Non-pigmented ciliary epithelial cell (primary cell): ENCODE measurements at places on chromosomes 11 and 22.

GRCh38 chr22:42332089-42332488, 61.6 kb upstream of the TCF20 start:
- no peak for DNase-seq

- DNase-seq, result peak; percentile 45
These were observed 10.5 kb upstream of the MFNG start for GRCh38 chr22:37496651-37497050.

DNA sequence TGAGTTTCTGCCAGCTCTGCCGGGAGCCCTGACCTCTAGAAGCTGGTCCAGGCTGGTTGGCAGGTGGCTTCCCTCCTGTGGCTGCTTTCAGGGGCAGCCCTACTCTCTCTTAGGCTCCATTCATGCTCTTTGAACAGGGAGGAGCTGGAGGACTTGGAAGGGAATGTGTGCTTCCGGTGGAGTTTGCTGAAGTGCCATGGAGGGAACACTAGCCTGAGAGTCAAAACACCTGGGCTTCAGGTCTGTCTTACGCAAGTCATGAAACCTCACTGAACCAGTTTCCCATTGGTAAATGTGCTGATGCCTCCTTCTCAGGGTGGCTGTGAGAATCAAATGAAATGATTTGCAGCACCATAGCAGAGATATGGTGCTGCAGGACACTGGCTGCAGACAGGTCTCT, 224.5 kb downstream of the KIRREL3 start:
- DNase-seq, result no peak

DNA sequence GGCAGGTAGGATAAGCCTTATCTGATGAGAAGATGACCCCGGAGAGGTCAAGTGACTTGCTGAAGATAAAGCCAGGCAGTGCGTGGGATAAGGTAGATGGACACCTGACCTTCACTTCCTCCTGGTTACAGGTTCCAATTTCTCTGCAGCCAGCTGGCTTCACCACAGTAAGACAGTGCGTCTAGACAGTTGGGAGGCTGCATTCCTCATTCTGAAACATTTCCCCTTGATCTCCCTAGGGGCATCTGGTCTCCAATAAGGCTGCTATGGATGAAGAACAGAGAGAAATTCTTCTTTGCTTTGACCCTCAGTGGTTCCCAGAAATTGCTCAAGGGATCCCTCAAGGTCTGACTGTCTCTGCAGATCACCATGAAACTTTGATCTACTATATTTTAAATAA, 211.3 kb downstream of the MYO18B start:
- no peak for DNase-seq

DNA sequence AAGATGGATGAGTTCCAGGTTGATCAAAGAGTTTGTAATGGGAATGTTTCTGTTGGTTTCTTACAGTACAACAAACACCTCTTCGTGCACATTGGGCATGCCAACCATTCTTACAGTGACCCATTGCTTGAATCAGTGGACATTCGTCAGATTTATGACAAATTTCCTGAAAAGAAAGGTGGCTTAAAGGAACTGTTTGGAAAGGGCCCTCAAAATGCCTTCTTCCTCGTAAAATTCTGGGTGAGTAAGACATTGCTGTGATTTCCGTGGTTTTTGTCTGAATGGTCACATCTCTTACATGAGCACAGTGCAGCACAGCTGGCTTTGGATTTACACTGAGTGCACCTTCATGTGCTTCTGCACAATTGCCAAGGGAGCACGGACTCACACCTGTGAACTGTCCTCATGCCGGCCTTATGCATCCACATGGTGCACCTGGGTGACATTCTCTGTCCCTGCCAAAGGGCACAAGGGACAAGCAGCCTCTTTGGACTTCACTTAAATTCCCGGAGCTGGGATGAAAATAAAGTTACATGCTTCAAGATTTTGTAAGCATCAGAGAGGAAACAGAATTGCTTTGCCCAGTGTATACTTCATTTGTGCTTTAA, 107.1 kb upstream of the RASSF10 start:
- DNase-seq, result no peak

DNA sequence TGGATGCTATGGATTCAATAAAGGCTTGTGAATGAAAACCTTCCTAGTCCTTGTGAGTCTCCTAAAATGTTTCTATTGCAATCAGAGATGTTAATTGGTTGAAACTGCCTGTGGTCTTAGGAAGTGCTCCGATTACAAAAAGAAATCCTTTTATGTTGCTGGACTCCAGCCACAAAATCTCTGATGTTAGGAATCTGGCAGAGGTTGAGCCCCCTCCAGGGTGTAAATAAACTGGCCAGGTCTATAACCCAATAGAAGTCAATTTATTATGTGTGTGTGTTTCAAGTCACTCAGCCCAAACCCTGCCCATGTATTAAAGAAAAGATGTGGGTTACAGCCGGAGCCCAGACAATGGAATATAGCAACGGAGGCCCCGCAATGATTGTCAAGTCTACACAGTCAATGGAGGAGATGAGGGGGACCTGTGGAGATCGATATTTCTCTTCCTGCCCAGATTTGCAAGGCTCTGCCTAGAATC, 218.1 kb upstream of the SORL1-AS1 start:
- no peak for DNase-seq

DNA sequence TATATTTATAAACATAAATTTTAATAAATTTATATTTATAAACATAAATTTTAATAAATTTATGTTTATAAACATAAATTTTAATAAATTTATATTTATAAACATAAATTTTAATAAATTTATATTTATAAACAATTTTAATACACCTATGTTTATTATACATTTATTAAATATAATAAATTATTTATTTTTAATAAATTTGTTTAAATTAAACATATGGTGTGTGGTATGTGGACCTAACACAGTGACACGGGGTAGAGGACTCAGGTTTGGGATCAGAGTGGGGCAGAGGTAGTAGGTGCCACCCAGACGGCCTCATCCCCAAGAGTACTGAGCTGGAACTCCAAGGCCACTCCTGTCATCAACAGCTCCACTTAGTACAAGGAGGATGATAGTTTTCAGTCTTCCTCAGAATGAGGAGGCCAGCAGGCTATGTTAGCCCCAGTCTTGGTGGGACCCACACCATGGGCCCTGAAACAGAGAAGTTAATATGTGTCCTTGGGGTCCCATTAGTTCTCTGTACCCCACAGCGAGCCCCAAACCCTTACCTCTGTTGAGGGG, 46.7 kb upstream of the BID start:
- no peak for DNase-seq

GRCh38 chr11:132716037-132716436, 816.3 kb downstream of the OPCML start:
- no peak for DNase-seq

DNA sequence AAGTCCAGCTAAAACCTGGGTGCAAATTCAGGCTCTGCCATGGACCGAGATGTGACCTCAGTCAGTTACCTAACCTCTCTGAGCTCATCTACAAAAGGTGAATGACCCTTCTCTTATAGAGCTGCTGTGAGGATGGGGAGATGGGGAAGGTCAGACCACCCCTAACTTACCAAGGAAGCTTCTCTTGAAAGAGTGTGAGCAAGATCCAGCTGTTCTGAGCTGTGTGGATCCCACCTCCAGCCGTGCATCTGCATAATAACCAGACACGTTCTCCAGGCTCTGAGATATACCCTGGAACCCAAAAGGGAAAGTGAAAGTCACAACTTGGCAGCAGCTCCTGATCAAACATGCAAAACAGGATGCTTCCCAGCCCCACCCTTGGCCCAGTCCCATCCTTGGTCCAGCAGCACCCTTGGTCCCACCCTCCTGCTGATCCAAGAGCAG, at the start of gene APOL3:
Gene APOL3, minus strand, starts transcription at position 257 of the 444 bp plus-strand sequence. CDS start 11,700 bp downstream, outside the sequence.
- no peak for DNase-seq

DNA sequence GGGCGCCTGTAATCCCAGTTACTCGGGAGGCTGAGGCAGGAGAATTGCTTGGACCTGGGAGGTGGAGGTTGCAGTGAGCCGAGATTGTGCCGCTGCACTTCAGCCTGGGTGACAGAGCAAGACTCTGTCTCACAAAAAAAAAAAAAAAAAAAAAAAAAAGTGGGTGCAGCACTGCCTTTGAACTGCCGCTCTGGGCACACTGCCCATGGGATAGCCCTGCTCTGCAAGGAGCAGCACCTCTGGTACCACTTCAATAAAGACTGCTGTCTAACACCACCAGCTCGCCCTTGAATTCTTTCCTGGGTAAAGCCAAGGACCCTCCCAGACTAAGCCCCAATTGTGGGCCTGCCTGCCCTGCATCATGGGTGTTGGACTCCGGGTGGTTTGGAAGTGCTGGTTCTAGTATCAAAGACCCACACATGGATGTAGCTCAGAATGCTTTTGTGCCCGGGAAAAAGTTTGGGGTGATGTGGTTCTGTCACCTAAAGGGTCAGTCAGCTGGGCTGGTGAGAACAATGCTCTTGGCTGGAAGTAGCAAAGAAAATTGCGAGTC, 444.3 kb downstream of the TBC1D22A start:
- DNase-seq, result no peak

- DNase-seq, result no peak
These were observed 102.4 kb downstream of the PRMT3 start for GRCh38 chr11:20489948-20490347.

DNA sequence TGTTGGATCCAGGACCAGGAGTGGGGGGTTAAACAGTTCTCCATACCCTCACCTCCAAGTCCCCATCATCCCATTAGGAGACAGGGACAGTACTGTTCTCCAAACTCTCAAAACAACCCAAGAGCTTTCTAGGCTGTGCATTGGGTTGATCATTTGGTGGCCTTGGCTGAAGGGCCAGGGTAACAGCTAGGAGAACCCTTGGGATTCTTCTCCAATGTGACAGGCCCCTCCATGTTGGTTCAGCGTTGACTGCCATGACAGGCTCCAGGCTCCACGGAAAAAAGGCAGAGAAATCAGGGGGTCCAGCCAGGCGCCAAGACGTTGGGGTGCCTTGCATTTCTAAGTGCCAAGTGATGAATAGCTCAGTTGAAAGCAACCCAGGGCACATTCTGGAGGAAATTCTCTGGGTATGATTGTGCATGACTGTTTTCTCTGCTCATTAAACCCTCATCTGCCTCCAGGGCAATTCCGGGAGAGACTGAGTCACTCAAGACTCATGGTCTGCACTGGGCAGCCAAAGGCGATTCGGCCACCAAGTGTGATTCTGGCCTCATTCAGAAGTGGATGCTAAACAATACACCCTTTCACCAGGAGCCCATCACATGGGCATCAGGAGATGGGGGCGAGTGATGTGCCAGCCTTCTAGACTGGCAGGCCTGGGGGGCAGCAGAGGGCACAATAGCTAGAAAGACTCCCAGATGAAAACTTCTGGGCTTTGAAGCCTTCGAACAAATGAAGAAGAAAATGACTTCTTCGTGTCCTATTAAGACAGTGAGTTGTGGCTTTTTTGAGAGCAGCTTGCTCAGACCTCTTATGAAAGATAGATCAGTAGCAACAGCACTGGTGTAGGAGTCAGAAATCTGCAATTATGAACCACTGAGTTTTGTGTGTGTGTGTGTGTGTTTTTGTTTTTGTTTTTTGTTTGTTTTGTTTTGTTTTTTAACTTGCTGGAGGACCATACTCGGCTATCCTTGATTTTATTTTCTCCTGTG, 27.7 kb downstream of the CD44 start:
- DNase-seq, result no peak

- no peak for DNase-seq
These were observed 315.9 kb downstream of the CADM1 start for GRCh38 chr11:115188188-115188897.

DNA sequence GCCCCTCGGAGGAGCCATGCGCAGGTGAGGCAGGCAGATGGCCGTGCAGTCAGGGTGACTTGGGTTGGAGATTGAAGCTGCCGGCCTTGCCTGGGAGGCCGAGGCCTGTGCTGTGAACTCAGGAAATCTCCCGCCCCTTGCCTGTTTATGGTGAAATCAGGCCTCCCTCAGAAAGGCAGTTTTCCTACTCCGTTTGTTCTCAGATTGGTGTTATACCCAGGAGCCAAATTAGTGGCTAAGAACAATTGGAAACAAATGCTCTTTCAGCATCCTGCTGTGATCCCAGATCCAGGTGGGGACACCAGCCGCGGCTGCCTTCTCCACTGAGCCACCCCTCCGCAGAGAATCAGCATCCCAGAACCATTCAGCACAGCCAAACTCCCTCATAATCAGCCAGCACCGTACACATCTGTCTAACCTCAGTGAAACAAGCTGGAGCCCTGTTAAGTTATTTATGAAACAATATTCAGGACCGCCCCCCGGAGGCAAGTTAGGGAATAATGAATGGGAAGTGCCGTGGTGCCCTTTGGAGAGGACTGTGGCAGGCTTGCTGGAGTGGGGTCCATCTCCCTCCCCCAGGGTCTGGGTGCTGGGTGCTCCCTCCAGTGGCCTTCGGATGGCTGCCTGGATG, 60.0 kb downstream of the PKNOX2 start:
- DNase-seq, result no peak

- no peak for DNase-seq
These were observed 28.0 kb downstream of the KCNQ1OT1 start for GRCh38 chr11:2671748-2672147.

GRCh38 chr11:114102993-114103896, 43.7 kb downstream of the ZBTB16 start:
- no peak for DNase-seq

DNA sequence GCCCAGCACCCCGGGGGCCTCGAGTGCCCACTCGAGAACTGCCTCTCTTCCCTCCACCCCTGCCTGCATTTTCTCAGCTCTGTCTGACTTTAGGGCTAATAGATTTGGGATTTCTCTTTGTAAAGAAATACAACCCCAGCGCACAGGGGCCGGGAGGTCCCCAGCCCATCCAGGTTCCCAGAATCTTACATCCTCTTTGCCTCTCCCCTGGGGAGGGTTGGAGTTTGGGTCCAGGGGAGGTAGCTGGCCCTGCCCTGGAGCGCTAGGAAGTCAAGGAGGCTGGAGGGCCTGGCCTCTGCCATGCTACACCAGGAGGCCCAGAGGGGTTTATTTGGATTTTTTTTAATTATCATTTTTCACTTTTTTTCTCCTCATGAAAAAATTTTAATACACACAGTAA, 65.7 kb upstream of the LMO1 start:
- DNase-seq, result no peak

GRCh38 chr11:91081440-91082043, 858.7 kb upstream of the CHORDC1 start:
- DNase-seq, result no peak

- DNase-seq, result no peak
These were observed 28.1 kb downstream of the ME3 start for GRCh38 chr11:86644291-86644690.

GRCh38 chr22:36982136-36982535, 37.1 kb downstream of the TST start:
- no peak for DNase-seq
